HT-29 (cell line): ENCODE measurements at places on chromosomes 3 and 15.

DNA sequence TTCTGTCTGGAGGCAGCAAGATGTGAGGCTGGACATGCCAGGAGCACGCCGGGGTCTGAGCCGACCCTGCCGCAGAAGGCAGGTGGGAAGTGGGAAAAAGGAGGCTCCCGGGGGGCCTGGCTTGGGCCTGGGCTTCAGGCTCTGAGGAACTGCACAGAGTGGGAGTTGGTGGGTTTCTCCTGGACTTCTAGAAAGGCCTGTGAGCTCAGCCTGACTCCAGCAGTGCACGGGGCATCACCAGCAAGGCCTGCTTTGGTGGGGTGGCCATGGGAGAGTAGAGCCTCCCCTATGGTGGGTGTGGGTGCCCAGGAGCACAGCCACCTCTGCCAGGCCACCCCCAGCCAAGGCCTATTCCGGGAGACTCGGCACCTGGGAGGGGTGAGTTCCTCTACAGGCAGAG, 18.1 kb upstream of the SLC41A3 start:
- DNase-seq: no peak

DNA sequence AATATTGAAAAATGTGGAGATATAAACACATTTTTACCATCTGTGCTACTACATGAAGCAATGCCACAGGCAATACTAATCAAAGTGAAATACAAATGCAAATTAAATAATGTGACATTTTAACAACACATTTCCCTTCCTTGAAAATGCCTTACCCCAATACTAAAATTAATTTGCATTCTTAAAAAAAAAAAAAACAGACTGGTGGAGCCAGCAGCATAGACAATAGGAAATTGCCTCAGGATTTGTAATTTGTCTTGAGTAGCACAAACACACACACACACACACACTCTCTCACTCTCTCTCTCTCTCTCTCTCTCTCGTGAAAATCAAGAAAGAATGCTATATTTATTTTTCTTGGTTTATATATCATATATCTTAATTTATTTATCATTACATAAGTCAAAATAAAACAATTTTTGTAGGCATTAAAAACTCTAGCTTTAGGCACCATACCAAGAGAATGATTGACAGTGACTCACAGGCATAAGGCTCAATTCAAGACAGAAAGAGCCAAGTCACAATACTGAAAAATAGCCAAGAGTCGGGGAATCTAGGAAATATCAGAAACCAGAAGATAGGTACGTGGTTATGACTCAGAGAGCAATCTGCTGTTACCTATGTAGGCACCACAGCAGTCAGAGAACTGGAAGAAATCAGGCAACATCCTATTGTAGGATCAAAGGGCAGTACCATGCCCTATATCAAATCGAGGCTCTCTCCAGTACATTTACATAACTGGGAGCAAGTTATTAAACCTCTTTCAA, 23.0 kb downstream of the SUCNR1 start:
- DNase-seq: no peak

DNA sequence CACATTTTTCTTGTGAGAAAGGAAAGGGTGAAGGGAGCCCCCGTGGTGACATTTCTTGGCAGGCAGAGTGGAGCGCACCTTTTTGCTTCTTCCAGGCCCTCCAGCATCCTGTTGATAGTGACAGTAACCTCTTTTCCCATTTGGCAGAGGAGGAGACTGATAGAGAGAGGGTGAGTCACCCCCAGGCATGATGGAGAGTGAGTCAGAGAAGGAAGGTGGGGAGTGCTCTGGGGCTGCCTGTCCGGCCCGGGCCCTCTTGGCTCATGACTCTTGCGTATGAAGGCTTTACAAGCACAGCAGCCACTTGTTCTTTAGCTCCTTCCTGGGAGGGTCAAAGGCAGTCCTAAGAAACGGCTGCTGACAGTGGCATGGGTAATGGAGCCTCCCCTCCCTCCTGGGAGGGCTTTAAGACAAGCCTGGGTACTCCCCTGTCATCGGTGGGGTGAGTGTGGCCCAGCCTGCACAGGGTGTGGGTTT, 16.0 kb downstream of the ANKRD63 start:
- DNase-seq: peak; percentile 94

- no peak for DNase-seq
Measured at GRCh38 chr3:53422954-53423698, 71.3 kb upstream of the CACNA1D start.

GRCh38 chr15:75811626-75812025, 31.6 kb upstream of the UBE2Q2 start:
- DNase-seq: no peak

GRCh38 chr3:10574101-10574620, 68.8 kb upstream of the ATP2B2 start:
- no peak for DNase-seq

GRCh38 chr15:95887666-95888390, 442.7 kb upstream of the NR2F2 start:
- DNase-seq: no peak

- DNase-seq: no peak
Measured at GRCh38 chr15:72233769-72234168, 2.8 kb upstream of the PKM start.

GRCh38 chr3:13477943-13478342, 2.2 kb upstream of the HDAC11 start:
- no peak for DNase-seq
